ENCODE measurements at places on chromosomes 7 and 10.

DNA sequence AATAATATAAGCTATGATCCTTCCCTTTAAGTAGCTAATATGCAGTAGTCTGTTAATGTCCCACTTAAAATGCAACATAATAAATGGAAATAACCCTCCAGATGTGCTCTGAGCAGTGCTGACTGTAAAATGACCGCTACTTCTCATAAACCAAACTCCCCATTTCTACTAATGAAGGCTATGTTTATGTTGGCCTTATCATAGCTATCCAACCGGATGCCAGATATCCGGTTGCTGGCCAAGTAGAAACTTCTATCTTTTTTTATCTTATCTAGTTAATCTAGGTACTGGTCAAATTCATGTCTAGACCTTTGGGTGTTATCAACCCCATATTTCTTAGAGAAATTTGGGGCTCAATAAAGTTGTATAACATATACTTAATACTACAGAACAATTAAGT lies 56.6 kb downstream of the CHRM2 start:
- no peak for DNase-seq

DNA sequence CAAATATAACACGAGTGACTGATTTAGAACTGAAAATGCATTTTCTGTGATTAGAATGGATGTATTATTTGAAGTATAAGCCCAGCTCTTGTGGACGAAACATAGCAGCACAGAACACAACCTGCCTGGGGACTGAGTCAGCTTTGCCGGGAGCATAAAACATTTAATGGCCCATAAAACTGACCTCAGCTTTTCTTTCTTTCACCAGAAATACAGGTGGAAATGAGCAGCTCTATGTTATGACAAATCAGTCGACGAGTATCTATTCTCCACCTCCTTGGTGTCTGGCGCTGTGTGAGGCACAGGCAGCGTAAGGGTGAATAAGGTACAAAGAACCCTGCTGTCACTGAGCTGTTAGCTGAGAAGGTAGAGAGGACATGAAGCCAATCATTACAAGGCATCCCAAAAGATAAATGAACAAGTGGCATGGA lies 471.6 kb upstream of the AKR1E2 start:
- DNase-seq, result no peak

DNA sequence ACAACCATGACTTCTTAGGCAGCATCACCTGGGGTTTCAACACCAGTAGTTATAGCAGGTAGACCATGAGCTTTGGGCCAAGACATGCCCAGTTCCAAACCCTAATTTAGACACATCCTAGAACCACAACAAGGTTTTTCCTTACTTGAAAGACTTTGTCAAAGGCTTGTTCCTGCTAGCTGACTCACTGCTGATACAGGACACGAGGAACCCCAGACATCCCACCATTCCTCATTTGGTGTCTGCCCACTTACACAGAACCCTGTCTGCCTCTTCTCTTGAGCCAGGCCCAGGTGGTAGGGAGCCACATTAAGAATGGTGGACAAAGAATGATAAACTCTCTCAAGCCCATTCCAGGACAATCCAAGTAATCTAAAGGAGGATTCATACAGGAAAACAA lies 109.0 kb downstream of the CCDC71L start:
- no peak for DNase-seq

- no peak for DNase-seq
Measured at GRCh38 chr7:24402655-24403054, 118.7 kb downstream of the NPY start.

DNA sequence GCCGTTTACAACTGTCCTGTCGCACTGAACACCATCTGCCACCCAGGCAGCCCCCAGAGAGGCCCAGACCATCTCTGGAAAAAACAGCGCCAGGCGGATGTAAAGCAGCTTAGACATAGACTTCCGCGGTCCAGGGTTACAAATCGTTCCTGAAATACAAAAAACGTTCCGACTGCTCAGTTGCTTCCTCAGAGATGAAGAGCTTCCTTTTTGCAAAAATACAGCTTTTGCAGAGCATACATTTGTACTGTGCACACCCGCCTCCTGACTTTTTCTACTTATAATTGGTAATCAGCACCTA lies 11.4 kb downstream of the DAGLB start:
- no peak for DNase-seq

- DNase-seq, result no peak
Measured at GRCh38 chr10:45154502-45154901, 153.8 kb downstream of the ZNF22 start.

GRCh38 chr7:140242057-140243031 lies 65.6 kb upstream of the KDM7A start:
- DNase-seq, result peak; percentile 52

DNA sequence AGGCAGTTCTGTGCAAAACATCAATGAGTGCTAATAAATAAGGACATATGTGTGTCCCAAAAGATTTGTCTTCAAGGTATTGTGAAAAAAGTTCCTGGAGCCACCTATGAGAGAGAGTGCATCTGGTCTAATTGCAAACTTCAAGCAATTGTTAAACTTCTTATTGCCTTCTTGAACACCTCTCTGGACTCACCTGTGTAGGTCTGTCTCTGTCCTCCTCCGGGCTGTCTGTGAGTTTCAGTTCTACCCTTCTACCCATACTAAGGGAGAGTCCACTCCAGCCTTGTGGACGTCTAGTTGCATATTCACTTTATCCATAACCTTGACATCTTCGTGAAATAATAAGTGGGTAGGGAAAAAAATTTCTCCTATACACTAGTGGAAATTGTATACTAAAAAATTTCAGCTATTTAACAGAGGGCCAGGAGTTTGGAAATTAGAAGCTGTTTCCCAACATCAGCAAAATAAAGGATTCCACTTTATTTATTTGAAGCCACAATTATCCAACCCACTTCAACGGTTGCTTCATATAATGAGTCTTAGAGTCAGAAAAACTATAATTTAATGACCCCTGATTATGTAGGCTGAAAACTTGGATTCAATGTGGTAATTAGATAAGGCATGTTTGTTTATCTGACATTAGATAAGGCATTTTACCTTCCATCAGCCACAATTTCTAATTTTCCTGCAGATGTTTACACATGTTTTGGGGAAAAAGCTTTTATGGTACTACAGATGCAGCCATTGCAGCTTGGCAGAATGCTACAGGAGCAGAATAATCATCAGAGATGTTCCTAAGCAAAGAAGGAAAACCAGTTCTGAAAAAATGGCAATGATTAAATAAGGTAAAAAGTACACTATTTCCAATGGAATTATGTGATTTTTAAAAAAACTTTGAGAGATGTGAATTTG lies 150.8 kb upstream of the FAM3C start:
- no peak for DNase-seq

DNA sequence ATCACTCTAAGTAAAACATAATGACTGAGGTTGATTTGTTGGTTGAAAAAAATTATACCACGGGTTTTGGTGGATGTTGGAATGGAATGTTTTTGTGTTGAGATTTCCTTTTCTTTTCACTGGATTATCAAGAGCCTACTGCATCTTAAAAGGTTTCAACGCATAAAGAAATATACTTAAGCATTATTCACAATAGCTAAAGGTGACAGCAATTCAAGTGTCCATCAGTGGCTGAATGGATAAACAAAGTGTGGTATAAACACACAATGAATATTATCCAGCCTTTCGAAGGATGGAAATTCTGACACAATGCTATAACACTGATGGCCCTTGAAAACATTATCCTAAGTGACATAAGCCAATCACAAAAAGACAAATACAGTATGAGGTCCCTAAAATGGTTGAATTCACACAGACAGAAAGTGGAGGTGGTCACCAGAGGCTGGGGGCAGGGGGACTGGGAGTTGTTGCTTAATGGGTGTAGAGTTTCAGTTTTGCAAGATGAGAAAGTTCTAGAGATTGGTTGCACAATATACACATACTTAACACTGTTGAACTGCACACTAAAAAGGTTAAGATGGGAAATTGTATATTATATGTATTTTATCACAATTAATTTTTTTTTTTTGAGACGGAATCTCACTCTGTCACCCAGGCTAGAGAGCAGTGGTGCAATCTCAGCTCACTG lies 122.3 kb downstream of the NRP1 start:
- no peak for DNase-seq

DNA sequence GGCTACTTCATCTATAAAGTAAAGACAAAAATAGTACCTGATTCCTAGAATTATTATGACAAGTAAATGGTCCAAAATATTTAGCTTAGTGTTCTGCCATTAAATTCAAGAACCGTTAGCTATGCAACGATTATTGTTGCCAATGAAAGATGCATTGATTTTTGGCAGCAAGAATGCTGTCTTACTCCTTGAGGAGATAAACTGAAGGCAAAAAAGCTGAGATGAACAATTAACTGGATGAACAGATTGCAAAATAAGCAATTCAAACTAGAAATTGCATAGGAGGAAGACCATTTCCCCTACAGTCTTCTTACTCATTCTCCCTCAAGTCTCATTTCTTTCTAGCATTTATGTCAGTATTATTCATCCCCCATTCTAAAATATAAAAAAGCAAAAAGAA lies 484.5 kb downstream of the PLXDC2 start:
- no peak for DNase-seq

DNA sequence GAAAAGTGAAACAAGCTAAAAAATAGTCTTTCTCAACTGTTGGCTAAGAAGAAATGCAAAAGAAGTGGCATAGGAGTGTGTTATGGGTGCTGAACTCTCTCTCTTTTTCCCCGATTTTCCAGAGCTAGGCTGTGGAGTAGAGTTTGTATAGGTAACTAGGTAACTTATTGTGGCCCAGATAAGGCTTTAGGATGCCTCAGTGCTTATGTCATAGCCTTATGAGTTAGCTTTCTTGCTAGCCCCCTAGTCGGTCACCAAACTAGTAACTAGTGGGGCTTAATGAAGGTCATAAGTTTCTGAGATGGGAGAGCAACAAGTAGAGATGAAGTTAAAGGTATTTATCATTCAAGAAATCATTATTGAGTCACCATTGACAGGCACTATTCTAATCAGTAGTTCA lies 32.4 kb downstream of the BPGM start:
- no peak for DNase-seq

GRCh38 chr10:102208311-102209035 lies 17.6 kb upstream of the ELOVL3 start:
- DNase-seq, result no peak

DNA sequence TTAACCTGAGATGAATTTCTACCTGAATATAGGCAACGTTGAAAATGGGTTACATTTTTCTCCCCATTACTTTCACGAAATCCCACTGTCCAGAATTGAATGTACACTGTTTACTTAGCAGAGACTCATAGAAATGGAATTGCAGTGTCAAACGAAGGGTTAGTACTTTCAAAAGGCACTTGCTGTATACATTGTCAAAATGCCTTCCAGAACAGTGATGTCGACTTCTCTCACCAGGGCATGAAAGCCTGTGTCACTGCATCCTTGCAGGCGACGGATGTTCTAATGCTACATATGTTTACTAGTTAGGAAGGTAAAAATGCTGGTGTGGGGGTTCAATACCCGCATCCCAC lies 41.2 kb downstream of the TACC2 start:
- no peak for DNase-seq

DNA sequence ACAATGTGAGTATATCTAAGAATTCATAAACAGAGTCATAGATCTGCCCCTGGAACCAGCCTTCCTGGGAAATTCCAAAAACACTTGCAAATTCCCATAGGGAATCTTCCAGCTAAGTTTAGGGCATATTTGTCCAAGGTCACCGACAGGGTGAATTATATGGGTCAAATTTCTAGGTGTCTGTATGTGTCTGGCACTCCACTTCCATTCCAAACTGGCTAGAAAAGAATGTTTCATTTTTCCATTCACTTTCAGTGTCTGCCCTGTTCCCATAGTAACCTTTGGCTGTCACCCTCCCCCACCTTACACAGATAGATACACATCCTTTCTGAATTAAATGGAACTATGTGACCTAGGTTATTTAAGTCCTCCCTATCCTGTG lies 230.9 kb downstream of the CREB5 start:
- DNase-seq, result no peak

DNA sequence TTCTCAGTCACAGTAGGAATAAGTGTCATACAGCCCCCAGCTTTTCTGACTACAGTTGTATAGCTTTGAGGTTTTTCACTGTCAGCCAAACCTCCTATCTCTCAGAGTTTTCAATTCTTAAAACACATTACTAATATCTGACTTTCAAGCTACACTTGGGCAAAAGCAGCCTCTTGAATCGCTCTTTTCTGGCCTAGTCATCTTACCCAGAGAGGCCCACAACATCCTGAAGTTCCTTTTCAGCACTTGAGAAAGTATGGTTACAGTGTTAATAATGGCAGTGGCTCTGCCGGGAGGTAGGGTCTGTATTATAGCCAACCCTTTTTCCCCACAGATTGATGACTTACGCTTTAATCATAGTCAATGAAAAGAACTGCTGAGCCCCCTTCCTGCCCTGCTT lies 181.0 kb downstream of the LRRC4 start:
- DNase-seq, result no peak

GRCh38 chr10:78744491-78745090 lies 324.2 kb upstream of the ZMIZ1 start:
- no peak for DNase-seq

GRCh38 chr7:54091322-54091721 lies 450.9 kb upstream of the VSTM2A start:
- no peak for DNase-seq

DNA sequence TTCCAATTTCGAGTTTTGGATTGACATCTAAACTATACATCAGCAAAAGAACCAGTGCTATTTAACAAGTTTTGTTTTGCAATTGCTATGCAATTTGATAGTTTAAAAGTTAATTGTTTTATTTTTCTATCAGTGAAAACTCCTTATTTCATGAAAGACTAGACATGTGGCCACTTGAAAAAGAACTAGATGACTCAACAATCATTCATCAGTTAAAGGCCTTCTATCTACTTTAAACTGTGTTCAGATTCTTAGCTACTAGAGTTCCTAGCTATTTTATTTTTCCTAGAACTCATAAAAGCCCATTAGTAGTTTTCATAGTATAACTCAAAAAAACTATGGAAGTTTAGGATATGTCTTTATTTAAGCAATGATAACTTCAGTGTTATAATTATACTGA lies 104.6 kb upstream of the LSM8 start:
- DNase-seq, result no peak

DNA sequence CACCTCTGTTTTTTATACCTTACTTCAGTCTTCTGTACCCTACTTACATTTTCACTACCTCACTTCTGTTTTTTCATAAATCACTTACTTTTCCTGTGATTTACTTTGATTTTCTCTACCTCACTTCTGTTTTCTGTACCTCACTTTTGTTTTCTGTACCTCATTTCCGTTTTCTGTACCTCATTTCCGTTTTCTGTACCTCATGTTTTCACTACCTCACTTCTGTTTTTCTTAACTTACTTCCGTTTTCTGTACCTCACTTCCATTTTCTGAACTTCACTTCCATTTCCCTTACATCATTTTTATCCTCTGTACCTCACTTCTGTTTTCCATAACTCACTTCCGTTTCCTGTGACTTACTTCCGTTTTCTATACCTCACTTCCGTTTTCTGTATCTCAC lies 492.0 kb upstream of the AKR1E2 start:
- no peak for DNase-seq

GRCh38 chr7:103981003-103981423 lies 8.4 kb downstream of the RELN start:
- no peak for DNase-seq

GRCh38 chr10:108633046-108633445 lies 1290.3 kb downstream of the XPNPEP1 start:
- DNase-seq, result no peak

- DNase-seq, result peak; percentile 62
Measured at GRCh38 chr10:5556576-5556975, 31.8 kb downstream of the CALML3 start.

- DNase-seq, result no peak
Measured at GRCh38 chr7:71372991-71373390, 241.0 kb downstream of the GALNT17 start.

- DNase-seq, result no peak
Measured at GRCh38 chr7:51019191-51019844, 236.6 kb upstream of the GRB10 start.

GRCh38 chr7:120677535-120677934 lies 180.4 kb downstream of the TSPAN12 start:
- no peak for DNase-seq

GRCh38 chr7:21624320-21624719 lies 81.5 kb downstream of the DNAH11 start:
- DNase-seq, result no peak

Measured in ELF-1 (cell line).